Liver (tissue), 10 donors: ENCODE measurements at places on chromosomes 5 and 9. TPM values are rescaled to one million over a fixed set of nuclear protein-coding genes. Genes with fewer than 3 reads are reported as not detected.

MED27 gene
- total RNA-seq = 4.6 TPM

TRPM3 gene
- total RNA-seq = 0.84 TPM

UBAP2 gene
- 11.1 TPM for total RNA-seq

CAVIN4 gene
- 0.05 TPM for total RNA-seq

TBCA gene
- total RNA-seq = 62.5 TPM

FAXDC2 gene
- 110 TPM for total RNA-seq

- H3K4me1 ChIP-seq = no peaks in the 10 kb centered on the region
- DNase-seq = no peak
- no peak overlapping the region for H3K4me3 ChIP-seq
- no peaks in the 10 kb centered on the region for H3K27me3 ChIP-seq
- no peak overlapping the region for H3K27ac ChIP-seq
Measured at GRCh38 chr5:99674101-99674500, 745.3 kb upstream of the CHD1 start.

DNA sequence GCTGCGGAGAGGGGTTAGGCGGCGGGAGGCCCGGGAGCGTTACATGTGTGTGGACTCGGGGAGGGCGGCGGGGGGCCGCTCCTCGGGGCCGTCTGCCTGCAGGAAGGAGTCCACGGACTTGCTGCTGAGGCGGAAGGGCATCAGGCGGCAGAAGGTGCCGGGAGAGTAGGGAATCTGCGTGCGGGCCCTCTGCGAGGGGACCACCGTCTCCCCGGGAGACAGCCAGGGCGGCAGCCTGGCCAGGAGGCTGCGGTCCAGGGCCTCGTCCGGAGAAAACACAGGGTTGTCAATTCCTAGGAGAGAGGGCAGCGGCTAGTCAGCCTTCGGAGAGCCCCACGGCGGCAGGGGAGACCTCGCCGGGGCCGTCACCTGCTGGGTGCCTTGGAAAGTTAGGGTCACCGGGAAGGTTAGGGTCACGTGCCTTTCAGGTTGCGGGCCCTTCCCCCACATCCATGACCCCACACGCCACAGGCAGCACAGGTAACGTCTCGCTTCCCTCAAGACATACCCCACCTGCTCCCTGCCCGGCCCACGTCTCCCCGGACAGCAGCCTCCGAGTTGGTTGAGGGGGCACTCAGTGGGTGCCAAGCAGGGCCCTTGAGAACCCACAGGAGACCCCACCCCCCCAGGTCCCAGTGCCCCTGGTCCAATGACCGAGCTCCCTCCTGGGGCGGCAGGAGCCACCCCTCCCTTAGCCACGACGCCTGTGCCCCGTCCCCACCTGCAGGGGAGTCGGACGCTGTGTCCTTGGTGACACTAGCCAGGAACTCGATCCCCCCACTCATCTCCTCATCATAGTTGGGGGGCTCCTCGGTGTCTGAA is 32.1 kb downstream of the EXOC3 start:
- H3K4me1 ChIP-seq = peaks cover 25% of the 10 kb centered on the region
- no peak overlapping the region for H3K4me3 ChIP-seq
- DNase-seq = no peak

- DNase-seq = no peak
- H3K4me1 ChIP-seq = no peaks in the 10 kb centered on the region
- H3K27ac ChIP-seq = no peak overlapping the region
- no peaks in the 10 kb centered on the region for H3K36me3 ChIP-seq
- no peaks in the 10 kb centered on the region for H3K27me3 ChIP-seq
Measured at GRCh38 chr5:174943785-174944184, 219.4 kb downstream of the MSX2 start.

- H3K27ac ChIP-seq = no peak overlapping the region
- H3K4me1 ChIP-seq = no peaks in the 10 kb centered on the region
- no peaks in the 10 kb centered on the region for H3K27me3 ChIP-seq
- no peak overlapping the region for H3K4me3 ChIP-seq
- no peak for DNase-seq
- H3K36me3 ChIP-seq = no peaks in the 10 kb centered on the region
Measured at GRCh38 chr5:180548563-180548962, 42.7 kb downstream of the SCGB3A1 start.

- no peaks in the 10 kb centered on the region for H3K36me3 ChIP-seq
- H3K27ac ChIP-seq = no peak overlapping the region
- DNase-seq = no peak
- no peak overlapping the region for H3K4me3 ChIP-seq
- H3K4me1 ChIP-seq = no peaks in the 10 kb centered on the region
Measured at GRCh38 chr5:16791036-16791705, 144.9 kb downstream of the MYO10 start.

GRCh38 chr5:139413963-139414362 is 10.1 kb upstream of the SPATA24 start:
- no peak overlapping the region for H3K4me3 ChIP-seq
- H3K27me3 ChIP-seq = no peaks in the 10 kb centered on the region
- no peak overlapping the region for H3K27ac ChIP-seq
- DNase-seq = no peak
- H3K36me3 ChIP-seq = no peaks in the 10 kb centered on the region

GRCh38 chr9:75130621-75131230 is 42.4 kb downstream of the OSTF1 start:
- H3K36me3 ChIP-seq = peaks cover 2% of the 10 kb centered on the region
- no peaks in the 10 kb centered on the region for H3K27me3 ChIP-seq
- H3K4me3 ChIP-seq = no peak overlapping the region
- no peaks in the 10 kb centered on the region for H3K4me1 ChIP-seq

- H3K27me3 ChIP-seq = no peaks in the 10 kb centered on the region
- H3K4me3 ChIP-seq = no peak overlapping the region
- H3K36me3 ChIP-seq = no peaks in the 10 kb centered on the region
- H3K27ac ChIP-seq = no peak overlapping the region
Measured at GRCh38 chr5:11139217-11139865, 378.3 kb upstream of the DAP start.
